Fibroblast of villous mesenchyme (primary cell): ENCODE measurements at places on chromosomes 3 and 15. TPM values are rescaled to one million over a fixed set of nuclear protein-coding genes. Genes with fewer than 3 reads are reported as not detected.

DNA sequence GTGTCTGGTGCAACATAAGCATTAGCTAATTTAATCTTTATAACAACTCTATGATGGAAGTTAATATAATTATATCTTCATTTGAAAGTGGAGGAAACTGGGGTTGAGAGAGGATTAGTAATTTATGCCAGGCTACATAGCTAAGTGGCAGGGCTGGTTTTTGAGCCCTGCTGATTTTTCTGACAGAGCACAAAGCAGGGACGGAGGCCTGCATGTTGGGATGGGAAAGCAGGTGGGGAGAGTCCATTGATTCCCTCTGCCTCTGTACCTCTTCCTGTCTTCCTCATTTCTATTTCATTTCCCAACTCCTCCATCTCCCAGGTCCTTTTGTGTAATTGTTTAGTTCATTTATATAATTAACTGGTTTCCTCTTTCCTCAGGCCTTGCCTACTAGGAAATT lies 251.6 kb upstream of the ZPLD1 start:
- DNase-seq = no peak

DNA sequence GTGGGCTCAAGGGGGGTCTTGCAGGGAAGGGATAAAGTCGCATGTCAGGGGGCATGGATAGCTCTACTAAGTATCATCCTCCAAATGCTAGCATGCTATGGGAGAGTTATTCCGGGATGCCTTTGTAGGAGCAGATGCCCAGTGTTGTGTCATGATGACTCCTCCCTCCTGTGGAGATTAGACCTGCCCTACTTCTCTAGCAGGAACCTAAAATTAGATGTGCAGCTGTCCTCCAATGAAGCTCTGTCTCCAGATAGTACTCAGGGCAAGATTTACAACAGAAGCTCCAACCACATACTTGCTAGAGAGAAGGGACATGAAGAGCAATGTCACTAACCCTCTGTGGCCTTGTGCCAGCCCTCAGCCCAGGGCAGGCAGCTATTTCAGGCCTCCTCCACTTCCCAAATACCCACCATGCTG lies 82.5 kb downstream of the AGBL1 start:
- DNase-seq = no peak

The LYZL4 gene
- not detected in 2 replicates for total RNA-seq

DNA sequence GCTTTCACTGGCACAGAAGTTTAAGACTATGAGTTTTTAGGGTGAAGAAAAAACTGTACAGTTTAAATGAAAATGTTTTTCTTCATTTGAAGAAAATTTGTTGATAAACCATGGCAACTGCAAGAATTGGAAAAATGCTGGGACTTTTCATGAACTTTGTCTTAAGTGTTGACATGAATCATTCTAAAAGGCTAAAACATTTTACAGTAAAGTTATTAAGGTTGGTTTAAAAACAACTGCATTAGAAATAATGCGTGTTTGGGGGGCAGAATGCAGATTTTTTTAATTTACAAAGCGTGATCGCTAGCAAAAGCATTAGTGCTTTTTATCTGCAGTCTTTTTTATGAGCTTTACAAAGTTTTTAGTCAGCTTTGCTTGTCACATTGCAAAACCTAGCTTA lies 601.9 kb upstream of the TGFBR2 start:
- DNase-seq = peak; percentile 49

DNA sequence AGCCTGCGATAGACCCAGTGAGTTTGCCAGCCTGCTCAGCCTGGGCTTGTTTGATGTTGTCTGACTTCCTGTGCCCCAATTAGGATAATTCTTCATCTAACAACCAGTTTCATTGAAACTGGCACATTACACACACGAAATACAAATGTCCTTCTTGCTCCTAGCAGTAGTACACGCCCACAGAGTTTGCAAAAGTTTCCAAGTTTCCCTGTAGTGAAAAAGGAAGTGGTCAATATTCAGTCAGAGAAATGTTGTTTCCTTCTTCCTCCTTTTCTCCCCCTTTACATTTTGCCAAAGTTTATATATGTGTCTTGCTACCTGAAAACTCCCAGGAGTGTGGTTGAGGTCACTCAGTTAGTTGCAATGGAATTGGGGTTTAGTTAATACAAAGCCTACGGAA lies 58.4 kb upstream of the LRTM1 start:
- DNase-seq = no peak

GRCh38 chr3:117618462-117618861 lies 908.9 kb downstream of the TUSC7 start:
- DNase-seq = no peak

The DPPA4 gene
- total RNA-seq = not detected in 2 replicates

The CPB1 gene
- not detected in 2 replicates for total RNA-seq

DNA sequence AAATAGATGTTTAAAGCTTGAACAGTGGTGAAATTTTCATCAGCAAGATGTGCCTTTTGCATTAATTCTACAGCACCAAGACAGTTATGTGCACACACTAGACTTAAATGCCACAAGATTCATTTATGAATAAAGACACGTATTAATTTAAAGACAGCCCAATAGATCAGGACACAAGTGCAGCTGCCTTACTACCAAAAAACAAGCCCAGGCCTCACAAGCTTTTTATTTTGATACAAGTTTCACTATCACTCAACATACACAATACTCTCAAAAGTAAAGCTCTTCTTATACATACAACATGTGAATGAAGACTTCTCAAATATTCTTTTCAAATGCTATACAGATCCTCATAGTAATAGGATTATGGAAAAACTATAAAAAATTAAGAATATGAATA lies 2.4 kb downstream of the ACAP2 start:
- no peak for DNase-seq

- DNase-seq = no peak
Observed at GRCh38 chr15:78750566-78750965, 60.7 kb downstream of the ADAMTS7 start.

GRCh38 chr3:181555681-181556080 lies 156.0 kb upstream of the SOX2 start:
- no peak for DNase-seq

- DNase-seq = no peak
Observed at GRCh38 chr3:21436835-21437234, 314.2 kb downstream of the ZNF385D start.

The C3orf85 gene
- total RNA-seq = not detected in 2 replicates

The ZNF80 gene
- under 0.01 TPM in 1 of 2 replicates, not detected in the other for total RNA-seq

DNA sequence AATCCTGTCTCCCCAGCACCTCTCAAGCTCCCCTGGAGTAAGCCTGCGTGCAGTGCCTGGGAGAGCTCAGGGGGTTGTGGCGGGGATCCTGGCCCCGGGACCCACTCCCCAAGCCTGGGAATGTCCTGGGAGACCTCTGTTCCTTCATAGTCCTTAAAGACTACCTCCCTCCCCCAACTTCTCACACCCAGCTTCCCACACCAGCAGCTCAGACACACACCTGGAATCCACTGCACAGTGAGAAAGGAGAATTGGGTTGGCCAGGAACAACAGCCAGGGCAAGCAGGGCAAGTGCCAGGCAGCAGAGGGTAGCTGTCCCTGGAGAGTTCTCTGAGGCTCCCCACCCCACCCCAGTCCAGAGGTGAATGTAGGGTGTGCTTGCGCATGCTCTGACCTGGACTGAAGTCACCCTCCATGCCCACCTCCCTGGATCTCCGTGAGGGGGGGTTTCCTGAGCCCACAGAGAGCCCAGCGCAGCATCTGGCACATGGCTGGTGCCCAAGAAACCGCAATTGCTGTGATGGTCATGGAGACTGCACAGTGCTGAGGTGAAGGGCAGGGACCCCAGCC lies 22.2 kb downstream of the PSTPIP1 start:
- DNase-seq = no peak

DNA sequence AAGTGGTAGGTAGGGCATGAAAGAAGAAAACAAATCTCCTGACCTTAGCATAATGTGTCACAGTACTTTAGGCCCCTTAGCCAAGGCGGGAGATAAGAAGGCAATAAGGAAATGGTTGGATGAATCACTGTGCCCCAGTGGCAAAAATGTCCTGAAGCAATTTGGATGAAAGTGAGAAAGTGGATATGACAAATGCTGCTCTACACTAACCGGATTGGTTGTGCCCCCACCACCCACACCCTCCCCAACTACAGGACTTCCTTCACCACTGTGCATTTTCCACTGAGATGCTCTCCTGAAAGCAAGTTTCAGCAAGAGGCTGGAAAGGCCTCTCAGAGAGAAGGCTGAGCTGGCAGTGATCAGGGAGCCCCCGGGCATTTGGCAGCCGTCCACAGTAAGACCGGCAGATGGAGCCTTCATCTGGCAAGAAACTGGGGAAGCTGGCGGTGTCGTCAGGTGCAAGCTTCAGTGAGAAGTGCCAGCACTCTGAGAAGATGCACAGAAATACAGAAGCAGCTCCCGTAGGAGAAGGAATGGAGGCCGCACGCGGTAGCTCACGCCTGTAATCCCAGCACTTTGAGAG lies 63.8 kb downstream of the ATP1B3 start:
- peak; percentile 37 for DNase-seq

DNA sequence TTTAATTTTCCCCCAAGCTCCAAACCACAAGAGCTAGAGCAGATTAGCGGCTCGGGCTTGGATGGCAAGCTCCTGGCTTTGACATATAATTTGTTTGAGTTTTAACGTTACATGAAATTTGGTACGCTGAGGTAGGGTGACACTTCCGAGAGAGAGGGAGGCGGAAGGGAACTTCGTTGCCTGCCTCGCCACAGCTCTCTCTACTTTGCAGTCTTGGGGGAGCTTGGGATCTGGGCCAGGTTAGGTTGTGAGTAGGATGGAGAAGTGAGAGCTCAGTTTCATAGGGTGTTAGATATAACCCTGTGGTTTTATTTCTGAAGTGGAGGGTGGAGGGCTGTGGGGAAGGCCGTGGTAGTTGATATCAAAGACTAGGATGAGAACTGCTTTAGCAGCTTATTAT lies 39.7 kb downstream of the LRTM1 start:
- DNase-seq = no peak

The TMEM45A gene
- total RNA-seq = 31.2 and 53.1 TPM in 2 replicates

DNA sequence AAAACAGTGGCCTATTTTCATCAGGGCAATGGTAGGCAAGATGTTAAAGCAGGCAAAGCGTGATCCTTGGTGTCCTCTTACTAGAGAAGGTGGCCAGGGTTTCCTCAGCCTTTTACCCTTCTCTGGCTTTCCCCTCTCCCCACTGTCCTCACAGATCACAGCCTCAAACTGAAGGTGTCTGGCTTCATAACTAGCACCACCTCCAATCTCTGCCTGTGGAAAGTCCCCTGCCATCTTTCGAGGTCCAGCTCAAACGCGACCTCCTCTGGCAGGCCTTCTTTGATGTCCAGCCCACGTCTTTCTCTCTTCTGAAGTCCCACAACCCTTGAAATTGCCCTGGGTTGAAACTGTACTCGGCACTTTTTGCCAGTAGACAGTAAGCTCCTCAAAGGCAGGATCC lies 35.9 kb downstream of the CYP19A1 start:
- DNase-seq = no peak

- no peak for DNase-seq
Observed at GRCh38 chr3:50830451-50830850, 155.7 kb downstream of the DOCK3 start.

The ITIH3 gene
- 1.6 and 8.2 TPM in 2 replicates for total RNA-seq

GRCh38 chr15:68051109-68051508 lies 3.0 kb upstream of the PIAS1 start:
- no peak for DNase-seq

The GNAT1 gene
- total RNA-seq = not detected in 2 replicates

DNA sequence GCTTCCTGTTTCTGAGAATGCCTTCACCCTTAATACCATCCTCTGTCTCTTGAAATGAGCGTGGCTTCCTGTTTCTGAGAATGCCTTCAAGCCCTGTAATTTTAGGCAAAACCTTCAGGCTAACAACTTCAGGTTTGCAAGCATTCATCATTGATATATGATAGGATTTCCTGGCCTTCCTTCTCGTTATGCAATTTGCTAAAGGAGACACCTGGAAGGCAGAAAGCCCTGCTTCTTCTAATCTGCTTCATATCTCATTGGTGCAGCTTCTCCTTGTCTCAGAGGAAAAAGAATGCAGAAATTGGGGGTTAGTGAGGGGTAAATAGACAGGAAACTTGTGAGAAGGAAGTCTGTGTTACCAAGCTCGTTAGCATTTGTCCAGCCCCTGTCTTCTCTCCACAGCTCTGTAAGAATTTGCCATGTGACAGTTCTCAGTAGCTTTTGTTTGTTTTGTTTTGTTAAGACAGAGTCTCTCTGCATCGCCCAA lies 7.3 kb downstream of the ARL6IP5 start:
- no peak for DNase-seq

- DNase-seq = peak; percentile 70
Observed at GRCh38 chr3:30673425-30674341, 67.3 kb downstream of the TGFBR2 start.

DNA sequence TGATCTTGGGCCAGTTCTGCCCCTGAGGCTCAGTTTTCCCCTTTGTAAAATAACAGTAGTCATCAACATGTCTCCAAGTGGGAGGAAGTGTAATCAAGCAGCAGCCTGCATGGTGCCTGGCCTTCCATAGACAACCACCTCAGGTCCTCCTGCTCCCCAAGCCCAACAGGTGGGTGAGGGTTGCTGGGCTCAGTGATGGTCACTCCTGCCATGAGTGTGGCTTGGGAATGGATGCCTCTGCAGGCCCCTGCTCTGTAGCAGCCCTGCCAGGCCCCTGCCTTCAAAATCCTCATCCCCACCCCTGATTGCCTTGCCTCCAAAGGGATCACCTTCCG lies 59.1 kb upstream of the SLC6A1 start:
- no peak for DNase-seq

- peak; percentile 11 for DNase-seq
Observed at GRCh38 chr3:16998236-16998923, 113.6 kb downstream of the PLCL2 start.

DNA sequence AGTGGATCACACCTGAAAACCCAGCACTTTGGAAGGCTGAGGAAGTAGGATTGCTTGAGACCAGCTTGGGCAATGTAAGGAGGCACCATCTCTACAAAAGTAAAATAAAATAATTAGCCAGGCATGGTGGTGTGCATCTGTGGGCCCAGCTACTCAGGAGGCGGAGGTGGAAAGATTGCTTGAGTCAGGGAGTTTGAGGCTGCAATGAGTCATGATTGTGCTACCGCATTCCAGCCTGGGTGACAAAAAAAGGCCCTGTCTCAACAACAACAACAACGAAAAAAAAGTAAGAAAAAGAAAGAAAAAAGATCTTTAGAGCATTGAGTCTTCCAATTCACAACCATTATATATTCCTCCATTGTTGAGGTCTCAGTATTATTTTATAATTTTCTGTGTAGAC lies 192.4 kb upstream of the DPH6 start:
- DNase-seq = peak; percentile 74

- DNase-seq = no peak
Observed at GRCh38 chr3:13706451-13706850, 157.5 kb downstream of the FBLN2 start.

The BNC1 gene
- total RNA-seq = 5.2 and 6.9 TPM in 2 replicates

DNA sequence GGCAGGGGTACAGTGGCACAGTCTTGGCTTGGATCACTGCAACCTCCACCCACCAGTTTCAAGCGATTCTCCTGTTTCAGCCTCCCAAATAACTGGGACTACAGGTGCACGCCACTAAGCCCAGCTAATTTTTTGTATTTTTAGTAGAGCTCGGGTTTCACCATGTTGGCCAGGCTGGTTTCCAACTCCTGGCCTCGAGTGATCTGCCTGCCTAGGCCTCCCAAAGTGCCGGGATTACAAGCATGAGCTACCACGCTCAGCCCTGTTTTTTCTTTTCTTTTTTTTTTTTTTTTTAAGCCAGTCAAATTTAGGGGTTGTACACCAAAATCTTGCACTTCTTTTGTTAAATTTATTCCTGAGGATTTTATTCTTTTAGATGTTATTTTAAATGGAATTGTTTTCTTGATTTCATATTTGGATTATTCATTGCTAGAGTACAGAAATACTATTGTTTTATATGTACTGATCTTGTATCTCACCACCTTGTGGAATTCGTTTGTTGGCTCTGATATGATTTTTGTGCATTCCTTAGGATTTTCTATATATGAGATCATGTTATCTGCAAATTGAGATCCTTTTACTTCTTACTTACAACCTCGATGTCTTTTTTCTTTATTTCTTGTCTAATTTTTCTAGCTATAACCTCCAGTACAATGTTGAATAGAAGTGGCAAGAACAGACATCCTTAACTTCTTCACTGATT lies 65.6 kb downstream of the ZNF609 start:
- DNase-seq = no peak
